ENCODE measurements at places on chromosomes 3 and 15.

- DNase-seq: no peak
Observed at GRCh38 chr3:152356870-152357276, 88.1 kb downstream of the MBNL1 start.

DNA sequence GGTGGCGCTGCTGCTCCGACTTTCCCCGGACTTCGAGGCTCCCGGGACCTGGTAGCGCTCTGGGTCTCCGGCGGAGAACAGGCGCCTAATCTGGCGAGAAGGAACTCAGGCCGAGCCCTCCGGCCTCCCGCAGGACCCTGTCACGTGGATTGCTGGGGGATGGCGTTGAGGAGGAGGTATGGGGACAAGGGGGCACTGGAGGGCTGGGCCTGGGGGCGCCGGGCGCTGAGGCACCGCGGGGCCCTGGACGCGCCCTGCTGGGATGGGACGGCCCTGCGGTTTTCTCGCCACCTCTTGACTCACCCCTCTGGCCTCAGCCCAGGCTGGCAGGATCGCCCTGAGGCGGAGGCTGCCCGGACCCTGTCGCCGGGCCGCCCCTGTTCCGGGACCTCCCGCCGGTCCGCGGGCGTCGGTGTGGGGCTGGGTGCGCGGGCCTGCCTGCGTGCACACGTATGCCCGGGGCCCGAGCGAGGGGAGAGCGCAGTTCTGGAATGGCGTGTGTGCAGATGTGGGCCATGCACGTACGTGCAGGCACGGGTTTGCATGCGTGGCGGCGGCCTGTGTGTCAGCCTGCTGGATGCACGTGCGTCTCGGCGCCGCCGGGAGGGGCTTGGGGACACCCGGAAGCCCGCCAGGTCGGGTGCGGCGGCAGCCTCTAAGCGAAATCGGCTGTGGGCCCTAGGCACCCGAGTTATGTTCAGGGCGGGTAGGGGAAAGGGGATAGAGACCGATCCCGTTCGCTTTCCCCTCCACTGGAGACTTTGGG lies 752 bp downstream of the C15orf39 start:
- peak; percentile 75 for DNase-seq

DNA sequence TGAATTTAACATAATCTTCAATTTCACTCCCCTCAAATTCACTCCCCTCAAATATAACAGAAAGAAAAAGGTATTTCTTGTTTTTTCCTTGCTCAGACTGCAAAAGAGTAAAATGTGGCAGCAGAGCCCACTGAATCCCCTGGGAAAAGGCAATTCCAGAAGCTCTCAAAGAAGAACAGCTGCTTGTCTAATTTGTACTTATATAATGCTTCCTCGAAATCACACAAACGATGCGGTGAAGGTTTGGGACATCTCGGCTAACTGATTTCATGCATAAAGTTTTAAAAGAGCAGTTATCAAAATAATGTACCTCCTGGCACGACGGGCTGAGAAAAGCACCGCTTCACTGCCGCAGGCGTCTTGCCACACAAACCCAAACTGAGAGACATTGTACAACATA lies 10.7 kb downstream of the BDH1 start:
- no peak for DNase-seq

GRCh38 chr15:52220937-52221660 lies 29.9 kb upstream of the GNB5 start:
- no peak for DNase-seq

DNA sequence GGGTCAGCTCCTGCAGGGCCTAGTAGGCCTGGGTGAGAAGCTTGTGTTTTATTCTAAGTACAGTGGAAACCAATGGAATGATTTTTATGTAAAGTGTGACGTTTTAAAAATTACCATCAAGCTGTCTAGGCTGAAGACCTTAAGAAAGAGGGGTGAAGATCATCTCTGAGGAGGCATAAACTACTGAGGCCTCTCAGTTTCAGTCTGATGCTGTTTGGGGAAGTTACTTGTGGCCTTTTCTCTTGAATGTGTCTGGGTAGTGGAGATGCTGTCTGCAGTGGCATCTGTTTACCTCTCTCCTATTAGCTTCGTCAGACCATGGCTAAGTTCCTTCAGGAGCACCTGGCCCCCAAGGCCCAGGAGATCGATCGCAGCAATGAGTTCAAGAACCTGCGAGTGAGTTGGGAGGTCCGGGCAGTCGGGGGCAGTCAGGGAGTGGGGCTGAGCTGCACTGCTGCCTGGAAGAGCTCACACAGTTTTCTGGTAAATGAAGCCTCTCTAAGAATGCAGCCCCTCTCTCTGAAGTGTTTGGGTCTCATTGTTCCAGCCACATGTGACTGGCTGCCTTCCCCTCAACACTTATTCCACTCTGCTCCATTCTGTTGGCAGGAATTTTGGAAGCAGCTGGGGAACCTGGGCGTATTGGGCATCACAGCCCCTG lies 1.9 kb downstream of the IVD start:
- no peak for DNase-seq

DNA sequence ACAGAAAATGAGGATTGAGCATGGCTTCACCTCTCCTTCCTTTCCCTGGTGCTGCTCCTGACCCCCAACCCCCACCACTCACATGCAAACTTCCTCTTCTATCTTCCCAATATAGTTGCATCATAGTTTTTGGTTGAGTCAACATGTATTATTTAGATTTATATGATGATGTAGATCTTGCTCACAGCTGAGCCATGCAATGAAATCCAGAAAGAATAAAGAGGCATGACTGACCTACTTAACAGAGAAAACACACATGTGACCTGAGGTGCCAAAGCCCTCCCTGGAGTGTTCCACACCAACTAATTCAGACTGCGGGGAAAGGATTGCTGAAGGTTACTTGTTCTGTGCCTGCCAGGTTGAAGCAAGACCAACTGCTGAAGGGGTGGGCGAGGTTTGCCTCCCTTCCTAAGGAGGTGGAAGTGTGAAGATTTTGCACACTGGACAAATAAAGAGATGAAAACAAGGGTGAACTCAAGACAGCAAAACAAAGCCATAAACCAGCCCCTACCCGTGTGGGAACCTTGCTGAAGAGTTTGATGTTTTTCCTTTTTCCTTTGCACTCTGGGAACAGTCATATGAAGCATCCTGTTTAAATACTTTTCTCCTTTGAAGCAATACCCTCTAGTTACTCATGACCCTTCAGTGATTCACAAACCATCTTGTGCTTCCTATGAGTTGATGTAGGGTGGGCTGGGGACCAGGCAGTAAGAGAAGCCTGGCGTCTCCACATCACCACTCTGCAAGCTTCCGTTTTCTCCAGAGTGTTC lies 155.2 kb upstream of the UBE2E1 start:
- peak; percentile 66 for DNase-seq

DNA sequence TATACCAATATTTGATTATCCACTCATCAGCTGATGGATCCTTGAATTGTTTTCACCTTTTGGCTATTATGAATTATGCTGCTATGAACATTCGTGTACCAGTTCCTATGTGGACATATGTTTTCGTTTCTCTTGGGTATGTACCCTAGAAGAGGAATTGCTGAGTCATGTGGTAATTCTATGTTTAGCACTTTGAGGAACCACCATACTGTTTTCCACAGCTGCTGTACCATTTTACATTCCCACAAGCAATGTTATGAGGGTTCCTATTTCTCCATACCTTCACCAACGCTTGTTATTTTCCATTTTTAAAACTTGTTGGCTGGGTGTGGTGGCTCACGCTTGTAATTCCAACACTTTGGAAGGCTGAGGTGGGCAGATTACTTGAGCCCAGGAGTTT lies 62.9 kb downstream of the RPLP1 start:
- no peak for DNase-seq
